ENCODE measurements at places on chromosomes 2 and 18.

- no peak for DNase-seq
Measured at GRCh38 chr2:239355139-239355538, 45.7 kb downstream of the HDAC4 start.

DNA sequence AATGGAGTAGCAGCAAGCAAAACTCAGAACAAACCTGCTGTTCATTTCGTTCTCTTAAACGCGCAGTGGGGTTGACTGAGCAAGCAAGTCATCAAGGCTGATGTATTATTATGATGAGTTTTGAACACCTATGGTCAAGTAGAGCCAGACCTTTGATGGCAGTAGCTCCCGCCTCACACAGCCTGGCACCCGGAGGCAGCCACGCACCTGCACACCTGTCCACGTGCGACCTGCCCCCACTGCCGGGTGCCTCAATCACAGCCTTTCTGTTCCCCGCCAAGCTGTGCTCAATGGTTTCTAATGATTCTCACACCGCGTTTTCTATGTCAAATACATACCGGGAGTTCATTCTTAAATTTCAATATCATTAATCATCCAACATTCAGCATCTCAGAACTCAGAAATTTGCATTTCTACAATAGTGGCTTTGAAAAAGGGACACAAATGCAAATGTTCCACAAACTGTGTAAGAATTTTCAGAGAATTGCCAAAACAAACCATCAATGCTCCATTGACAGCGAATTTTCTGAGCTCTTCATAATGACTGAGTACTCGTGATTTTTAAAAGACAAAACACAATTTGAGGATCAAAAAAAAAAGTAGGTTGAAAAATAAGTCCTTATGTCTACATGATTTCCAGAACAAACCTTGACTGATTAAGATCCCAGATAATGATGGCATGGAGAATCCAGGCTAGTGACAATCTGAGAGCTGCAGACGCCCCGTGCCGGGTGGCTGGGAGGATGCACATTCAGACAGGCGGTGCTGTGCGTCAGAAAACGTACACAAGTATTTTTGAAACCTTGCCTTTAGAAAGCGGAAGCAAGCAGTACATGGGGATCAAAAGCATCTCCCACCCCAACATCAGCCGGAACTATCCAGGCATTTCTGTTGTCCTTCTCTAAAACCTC is 56.6 kb downstream of the HDAC4 start:
- no peak for DNase-seq

- no peak for DNase-seq
Measured at GRCh38 chr2:153875801-153876466, 4.2 kb downstream of the GALNT13 start.

GRCh38 chr18:34083910-34084535 is 140.7 kb downstream of the NOL4 start:
- DNase-seq: no peak

- DNase-seq: no peak
Measured at GRCh38 chr2:55482186-55482884, 37.2 kb upstream of the CFAP36 start.

- no peak for DNase-seq
Measured at GRCh38 chr18:48022531-48023329, 92.3 kb upstream of the SMAD2 start.

- no peak for DNase-seq
Measured at GRCh38 chr2:152582081-152582480, 135.2 kb downstream of the PRPF40A start.

- no peak for DNase-seq
Measured at GRCh38 chr2:54945391-54946219, 104.6 kb downstream of the RTN4 start.

- DNase-seq: no peak
Measured at GRCh38 chr2:184125867-184126266, 472.5 kb upstream of the ZNF804A start.
